ENCODE measurements at places on chromosomes 3 and 15. TPM values are rescaled to one million over a fixed set of nuclear protein-coding genes. Genes with fewer than 3 reads are reported as not detected.

- peak; percentile 87 for DNase-seq
Measured at GRCh38 chr3:196666001-196666867, 26.7 kb downstream of the NRROS start.

DNA sequence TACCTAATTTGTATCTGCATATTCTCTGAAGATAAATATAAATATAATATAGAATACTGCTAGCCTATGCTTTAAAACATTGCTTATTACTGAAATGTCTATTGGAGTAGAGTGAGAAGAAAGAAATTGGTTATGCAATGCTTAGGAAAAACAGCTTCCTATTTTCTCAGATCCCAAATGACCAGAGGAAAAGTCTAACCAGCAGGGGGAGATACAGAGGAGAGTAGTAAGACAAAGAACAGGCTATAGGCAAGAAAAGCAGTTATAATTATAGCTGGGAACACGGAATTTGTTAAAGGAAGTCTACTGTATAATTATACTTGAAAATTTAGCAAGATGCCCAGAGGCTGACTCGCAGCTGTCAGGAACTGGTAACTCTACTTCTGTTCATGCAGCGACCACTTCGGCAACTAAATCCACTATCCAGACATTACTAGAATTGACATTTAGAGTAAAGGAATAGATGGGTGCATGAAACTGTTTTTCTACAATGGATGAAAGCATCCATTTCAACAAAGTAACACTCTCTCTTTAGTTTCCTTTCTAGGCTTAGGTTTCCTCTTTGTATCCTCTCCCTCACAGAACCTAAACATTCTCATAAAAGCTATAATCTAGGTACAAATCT lies 97.2 kb downstream of the TBC1D5 start:
- DNase-seq, result no peak

DNA sequence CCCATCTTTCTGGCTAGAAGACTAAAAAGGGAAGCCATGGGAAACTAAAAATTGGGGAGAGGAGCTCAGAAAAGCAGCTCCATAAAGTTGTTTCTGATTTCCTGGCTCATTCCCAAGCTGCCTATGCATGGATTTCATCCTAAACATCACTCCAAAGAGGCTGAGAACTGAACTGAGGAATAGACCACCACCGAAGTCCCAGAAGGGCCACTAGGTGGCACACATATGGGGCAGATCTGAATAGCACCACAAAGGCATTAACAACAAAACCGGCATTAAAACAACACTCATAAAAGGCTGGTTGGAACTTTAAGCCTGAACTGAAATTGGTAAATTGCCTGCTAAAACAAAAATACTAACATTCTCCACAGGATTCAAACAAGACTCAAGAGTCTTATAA lies 106.3 kb downstream of the PLD1 start:
- no peak for DNase-seq

- no peak for DNase-seq
Measured at GRCh38 chr3:149790698-149791097, 1.7 kb downstream of the ANKUB1 start.

OXTR gene
- total RNA-seq, result 6.2 TPM

FRMD4B gene
- total RNA-seq, result 0.72 TPM

Data from osteoblast (primary cell).